ENCODE measurements at places on chromosomes 6 and 20. TPM values are rescaled to one million over a fixed set of nuclear protein-coding genes. Genes with fewer than 3 reads are reported as not detected.

DNA sequence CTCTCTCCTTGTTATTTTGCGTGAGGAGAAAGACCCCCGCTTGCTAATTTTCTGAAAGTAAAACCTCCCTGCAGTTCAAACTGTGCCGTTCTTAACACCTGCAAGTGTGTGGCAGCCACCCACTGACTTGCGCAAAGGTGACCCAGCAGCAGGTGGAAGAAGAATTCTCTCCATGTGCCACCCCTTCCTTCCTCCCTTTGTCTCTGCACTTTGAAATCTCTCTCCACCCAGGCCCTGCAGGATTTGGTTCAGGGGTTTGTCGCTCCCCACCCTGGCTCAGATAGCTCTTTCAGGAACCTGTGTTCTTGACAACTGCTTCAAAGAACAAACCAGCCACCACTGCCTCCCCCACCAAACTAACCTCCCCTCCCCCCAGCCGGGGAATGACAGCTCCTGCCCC is 41.4 kb downstream of the ZNF831 start:
- no peak for DNase-seq

DNA sequence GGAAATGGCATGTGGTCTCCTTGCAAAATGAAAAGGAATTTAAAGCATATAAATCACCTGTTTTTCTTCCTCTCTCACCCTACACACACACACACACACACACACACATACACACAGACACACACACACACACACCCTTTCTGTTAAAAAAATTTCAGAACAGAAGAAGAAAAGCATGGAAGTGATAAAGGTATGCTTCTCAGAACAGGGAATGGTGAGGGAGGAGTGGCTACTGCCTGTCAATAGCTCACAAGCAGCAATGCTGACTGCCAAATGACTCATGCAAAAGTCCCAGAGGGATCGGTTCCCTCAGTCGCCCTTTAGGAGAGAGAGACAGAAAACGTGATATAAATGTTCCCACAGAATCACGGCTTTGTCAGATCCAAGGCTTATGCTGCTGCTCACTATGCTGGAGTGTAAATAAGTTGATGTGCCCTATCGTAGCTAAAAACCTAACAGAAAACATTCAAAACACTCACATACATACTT is 102.6 kb downstream of the IBTK start:
- DNase-seq = no peak

DNA sequence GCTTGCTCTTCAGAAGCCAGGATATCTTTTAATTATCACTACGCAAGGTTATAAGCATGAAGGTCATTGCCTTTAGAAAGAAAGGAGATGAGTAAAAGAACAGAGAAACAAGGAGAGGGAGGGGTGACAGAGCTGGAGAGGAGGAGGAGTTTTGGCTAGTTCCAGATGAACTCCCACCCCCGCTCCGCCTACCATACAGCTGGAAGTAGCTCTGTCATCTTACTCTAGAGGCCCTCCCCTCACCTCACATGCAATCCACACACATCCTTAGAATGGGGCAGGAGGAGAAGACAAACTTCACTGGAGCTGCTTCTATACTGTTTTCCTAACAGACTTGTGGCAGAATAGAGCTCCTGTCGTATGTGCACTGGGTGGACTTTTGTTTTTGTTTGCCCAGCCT is 144.7 kb downstream of the SCML4 start:
- no peak for DNase-seq

DNA sequence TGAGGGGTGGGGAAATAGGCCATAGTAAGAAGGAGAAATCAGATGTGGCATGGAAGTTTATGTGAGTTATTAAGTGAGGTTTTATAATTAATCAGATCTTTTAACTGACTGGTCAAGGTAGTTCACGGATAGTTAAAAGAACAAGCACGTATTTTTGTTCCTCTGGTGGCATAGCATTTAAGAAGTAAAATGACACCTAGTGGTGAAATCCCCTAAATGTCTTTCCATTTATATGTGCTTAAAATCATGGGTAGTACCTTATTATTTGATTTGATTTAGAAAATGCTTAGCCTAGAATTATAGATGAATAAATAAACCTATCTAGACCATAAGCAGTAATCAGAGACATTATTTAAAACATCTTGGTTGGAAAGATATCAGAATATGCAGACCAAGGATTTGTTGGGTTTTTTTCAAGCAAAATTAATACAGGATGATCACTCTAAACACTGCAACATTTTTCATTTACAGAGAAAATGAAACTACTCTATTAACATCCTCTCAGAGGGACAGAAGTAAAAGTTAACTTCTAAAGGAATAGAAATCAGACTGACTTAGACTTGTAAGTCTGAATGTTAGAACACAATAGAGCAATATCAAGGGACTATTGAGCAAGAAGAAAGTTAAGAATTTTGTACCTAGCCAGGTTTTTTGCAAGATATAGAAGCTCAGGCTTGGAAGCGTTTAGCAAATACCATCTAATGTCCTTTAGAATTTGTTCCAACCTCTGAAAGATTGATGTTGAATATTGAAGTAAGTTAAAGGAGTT is 81.1 kb downstream of the STXBP5 start:
- no peak for DNase-seq

Gene DPM1
- 61.6 TPM for total RNA-seq

Gene TINAG
- total RNA-seq = not detected

Gene TDRD6
- 0.91 TPM for total RNA-seq

All from prostate gland (tissue), 2 donors.